ENCODE measurements at places on chromosomes 13 and 19. TPM values are rescaled to one million over a fixed set of nuclear protein-coding genes. Genes with fewer than 3 reads are reported as not detected.

- peak; percentile 61 for DNase-seq
Observed at GRCh38 chr13:95492044-95492801, 60.3 kb upstream of the CLDN10 start.

SCN1B gene
- total RNA-seq, result 3.8 TPM

- peak; percentile 28 for DNase-seq
Observed at GRCh38 chr19:44055870-44056269, 4.0 kb downstream of the ZNF223 start.

- DNase-seq, result no peak
Observed at GRCh38 chr19:4414144-4414799, 11.8 kb downstream of the CHAF1A start.

Data from H9 (cell line).